T-helper 2 cell treated with Interferon-gamma antibody and Interleukin-4, amounts not matched to agents 5 μg/mL and 100 μg/mL, for 36 hours (primary cell): ENCODE measurements at places on chromosomes 3 and 15.

DNA sequence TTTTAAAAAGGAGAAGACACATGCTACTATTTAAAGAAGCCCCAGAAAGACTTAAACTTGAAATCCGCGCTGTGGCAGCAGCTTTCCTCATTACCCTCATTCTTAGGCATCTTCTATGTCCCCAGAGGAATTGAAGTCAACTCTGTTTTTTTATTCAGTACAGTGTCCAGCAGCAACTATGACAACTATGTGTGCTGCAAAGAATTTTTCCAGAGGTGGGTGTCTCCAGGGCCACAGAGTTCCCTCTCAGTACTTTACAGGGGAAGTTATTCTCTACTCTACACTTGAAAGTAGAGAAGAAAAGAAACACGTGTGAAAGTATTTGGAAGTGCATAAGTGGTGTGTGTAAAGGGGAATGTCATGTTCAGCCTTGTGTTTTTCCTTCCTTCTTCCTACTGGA is 32.0 kb downstream of the GATM start:
- DNase-seq: no peak

DNA sequence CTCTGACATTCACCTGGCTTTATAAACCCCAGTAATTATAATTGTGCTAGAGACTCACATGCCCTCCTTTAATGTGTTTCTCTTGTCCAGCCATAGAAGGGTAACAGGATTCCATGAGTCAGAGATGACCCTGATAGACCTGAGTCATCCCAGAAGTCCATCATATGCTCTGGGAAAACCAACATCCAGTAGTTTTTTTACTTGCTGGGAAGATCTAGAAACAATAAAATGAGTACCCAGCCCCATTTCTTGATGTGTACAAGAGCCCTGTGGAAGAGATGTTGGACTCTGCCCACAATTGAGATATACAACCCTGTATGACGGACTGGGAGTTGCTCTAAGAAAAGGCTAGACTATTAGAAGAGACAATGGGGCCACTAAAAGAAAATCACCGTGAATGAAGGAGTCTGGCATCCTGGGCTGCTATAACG is 22.4 kb upstream of the THUMPD3 start:
- DNase-seq: no peak

GRCh38 chr3:57160076-57160764 is 4.9 kb downstream of the IL17RD start:
- no peak for DNase-seq

DNA sequence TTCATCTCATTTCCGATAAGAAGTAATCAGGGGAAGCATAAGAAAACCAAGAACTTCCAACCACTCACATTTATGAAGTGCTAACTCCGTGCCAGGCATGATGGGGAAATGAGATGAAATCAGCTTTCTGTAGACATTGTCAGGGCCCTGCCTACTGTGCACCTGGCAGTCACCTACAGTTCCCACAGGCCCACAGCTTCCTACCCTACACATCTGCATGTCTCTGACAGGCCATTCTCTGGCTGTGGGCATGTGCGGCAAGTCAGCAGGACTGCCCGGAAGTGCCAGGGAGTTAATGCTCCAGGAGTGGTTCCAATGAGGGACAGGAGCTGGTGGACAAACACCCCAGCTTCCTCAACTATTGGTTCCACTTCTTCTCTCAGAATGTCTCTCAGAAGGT is 24.3 kb downstream of the EIF1B start:
- no peak for DNase-seq

DNA sequence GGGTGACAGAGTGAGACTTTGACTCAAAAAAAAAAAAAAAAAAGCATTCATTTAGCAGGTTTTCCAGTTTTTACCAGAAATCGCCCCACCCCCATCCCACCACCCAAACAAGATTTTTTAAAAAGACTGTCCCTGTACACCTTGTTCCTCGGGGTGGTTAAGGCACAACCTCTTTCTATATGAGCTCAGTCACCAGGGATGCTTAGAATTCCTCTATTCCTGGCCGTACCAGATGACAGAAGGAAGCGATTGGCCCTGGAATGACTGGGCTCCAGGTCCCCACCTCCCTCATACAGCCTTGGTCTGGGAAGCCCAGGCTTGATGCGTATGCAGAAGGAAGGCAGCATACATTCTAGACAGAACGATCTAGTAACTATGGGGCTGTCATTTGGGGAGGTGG is 25.6 kb downstream of the IDH2 start:
- DNase-seq: no peak

DNA sequence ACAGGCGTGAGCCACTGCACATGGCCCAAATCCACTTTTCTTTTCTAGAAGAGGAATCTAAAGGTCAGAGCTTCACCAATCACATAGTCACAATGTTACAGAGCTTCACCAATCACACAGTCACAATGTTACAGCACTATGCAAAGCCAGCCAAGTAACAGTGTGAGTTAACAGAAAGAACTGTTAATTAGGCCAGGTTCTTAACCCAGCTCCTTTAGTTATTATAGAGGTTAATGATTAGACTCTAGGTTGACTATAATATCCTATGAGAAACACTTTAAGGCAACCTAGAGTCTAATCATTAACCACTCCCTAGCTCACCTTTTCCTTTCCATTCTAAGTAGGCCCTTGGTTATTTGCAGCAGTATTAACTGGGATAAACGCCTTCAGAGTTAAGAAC is 54.0 kb downstream of the TASOR start:
- DNase-seq: no peak

GRCh38 chr3:185825006-185825638 is at the start of gene IGF2BP2:
TSS of gene IGF2BP2 (minus strand) at chr3:185825042. CDS start at chr3:185824960, 82 bp downstream.
- DNase-seq: peak; percentile 55

GRCh38 chr3:156358232-156358631 is 196.7 kb downstream of the SSR3 start:
- no peak for DNase-seq

DNA sequence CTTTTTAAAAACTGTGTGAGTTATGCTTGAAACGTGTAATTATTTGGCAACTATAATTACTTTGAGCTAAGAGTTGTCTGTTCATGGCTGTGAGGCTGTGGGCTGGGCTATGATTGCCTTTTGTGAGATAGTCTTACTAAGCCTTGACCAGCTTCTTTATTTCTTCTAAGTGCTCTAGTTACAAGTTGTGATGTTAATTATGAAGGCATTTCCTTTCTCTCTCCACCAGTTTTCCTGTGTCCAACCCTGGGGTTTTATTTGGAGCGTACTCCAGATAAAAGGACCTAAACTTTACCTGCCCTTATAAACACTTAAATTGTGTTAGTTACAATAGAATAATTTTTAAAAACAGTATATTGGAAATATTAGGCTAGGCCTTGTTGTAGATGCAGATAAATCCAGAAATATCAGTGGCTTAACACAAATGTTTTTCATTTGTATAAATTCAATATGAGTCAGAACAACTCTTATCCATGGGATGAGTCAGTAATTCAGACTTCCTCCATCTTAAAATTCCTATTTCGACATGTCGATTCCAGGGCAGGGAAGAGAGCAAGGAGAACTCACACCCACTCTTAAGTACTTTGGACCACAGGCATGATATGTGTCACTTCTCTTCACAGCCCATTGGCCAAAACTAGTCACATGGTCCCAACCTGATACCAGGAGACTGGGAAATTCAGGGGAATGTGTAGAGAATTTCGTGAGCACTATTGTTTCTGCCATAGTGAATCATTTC is 17.0 kb downstream of the TMEM62 start:
- no peak for DNase-seq

DNA sequence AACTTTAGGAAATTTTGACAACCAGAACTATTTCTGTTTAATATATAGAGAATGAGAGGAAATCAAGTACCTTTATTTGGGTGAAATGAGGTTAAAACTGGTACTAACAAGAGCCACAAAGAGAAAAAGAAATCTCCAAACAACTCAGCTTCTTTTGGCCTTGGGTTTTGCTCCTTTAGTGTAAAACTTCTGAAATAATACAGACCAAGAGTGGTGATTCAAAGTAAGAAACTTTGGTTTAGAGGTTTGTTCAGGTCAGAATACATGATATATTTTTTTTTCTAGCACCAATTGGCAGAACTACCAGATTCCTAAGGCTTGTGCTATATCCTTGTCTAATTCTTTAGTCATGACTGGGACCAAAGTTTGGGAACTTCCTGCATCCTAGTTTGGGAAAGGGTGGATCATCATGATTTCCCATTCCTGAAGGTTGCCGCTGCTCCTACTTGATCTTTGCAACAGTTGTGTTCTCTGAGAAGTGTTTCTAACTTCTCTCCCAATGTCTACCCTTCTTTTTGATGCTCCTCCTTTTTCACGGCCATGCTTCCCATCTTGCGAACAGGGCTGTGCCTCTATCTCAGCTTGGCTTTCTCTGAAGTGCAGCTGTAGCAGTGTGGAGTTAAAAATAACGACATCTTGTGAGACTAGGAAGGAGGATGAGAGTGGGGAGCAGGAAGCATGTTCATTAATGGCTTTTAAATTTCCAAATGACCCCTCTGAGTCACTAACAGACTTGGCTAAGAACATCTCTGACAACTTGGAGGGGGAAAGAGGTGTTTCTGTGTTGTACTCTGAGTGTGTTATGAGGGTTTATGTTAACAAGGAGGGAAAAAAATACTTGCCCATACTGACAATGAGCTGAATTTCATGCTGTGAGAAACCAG is 87.7 kb downstream of the KCNAB1 start:
- DNase-seq: no peak

DNA sequence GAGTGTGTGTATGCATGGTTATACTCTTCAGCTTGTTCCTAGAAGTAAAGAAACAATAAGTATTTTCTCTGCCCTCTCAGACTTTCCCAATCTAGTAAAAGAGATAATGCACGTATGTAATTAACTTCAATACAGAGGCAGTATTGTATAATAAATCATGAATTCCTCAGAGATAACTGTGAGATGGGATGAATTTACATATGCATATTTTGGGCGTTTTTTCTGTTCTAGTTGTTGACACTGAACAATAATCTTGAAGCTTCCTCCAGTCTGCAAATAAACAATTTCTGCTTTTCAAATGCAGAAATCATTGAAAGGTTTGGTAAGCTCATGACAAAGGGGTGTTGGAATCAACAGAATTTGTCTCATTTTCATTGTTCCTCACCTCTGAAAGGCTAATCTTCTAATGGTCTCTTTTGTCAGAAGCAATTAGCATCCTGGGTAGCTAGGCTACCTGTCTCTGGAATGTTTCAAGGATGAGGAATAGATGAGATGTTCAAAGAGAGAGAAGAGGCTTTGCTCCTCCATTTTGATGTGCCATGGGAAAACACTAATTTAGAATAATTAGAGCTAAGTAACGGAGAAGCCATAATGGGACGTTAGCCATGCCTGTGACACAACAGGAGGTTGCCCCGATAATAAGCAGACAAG is 43.3 kb upstream of the SIAH2 start:
- DNase-seq: no peak

GRCh38 chr15:62482785-62483429 is 317.8 kb upstream of the C2CD4B start:
- DNase-seq: peak; percentile 7

GRCh38 chr15:34119291-34119690 is 17.4 kb downstream of the PGBD4 start:
- DNase-seq: no peak

GRCh38 chr3:23806534-23807423 is 1.0 kb downstream of the UBE2E1 start:
- DNase-seq: no peak

DNA sequence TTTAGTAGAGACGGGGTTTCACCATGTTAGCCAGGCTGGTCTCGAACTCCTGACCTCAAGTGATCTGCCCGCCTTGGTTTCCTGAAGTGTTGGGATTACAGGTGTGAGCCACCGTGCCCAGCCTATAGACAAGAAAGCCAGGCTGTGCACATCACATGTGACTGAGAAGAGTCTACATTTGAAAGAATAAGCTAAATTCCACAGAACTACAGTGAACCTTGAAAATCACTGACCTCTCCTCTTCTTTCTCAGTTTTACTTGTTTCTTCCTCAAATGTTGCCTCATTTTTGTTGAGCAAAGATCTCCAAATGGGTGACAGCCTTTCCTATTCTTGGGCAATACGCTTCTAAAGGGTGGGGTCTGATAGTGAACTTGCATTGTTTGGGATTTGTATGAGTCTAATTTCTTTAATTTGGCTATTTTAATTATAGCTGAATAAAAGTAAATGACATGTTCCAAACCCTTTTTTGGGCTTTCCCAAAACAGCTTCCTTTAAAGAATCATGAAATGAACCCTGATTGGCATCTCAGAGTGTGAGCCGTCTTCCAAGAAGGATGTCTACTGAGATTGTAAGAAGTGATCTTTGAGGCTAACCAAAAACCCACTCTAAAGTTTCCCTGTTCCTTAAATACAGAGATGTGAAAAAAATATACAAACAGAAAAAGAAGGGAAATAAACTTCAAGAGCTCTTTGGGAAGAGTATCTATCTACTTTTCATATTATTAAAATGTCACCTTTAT is 21.6 kb upstream of the SPTBN5 start:
- no peak for DNase-seq

- no peak for DNase-seq
Measured at GRCh38 chr3:186471771-186472170, 72.4 kb downstream of the CRYGS start.

- DNase-seq: no peak
Measured at GRCh38 chr3:57150113-57150581, 15.0 kb downstream of the IL17RD start.

- no peak for DNase-seq
Measured at GRCh38 chr3:2771193-2771592, 339.0 kb downstream of the IL5RA start.

DNA sequence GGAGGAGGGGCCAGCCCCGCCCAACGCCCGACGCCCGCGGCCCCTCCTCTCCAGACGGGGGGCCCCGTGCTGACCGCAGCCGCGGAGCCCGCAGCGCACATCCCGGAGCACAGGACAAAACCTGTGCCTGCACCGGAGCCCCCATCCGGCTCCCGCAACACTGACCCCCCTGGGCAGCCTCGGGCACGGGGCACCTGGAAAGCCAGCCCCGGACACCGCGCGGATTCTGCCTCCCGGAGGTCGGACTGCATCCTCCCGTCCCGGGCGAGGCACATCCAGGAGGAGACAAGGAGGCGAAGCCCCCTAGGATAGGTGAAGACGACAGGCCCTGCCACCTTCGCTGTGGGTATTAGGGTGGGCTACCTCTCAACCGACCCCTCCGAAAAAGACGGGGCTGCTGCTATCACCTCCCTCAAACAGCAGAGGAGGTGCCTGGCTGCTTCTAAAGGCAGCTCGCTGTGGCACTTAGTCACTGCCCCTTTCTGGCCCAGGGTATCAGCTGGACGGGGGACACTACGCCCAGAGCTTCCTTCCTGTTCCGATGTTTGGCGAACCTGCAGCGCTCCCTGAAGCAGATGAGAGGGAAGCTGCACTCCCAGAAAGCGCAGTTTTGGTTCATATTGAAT is 10.6 kb downstream of the XXYLT1 start:
- peak; percentile 17 for DNase-seq

- DNase-seq: no peak
Measured at GRCh38 chr15:69675731-69676130, 223.1 kb downstream of the RPLP1 start.

DNA sequence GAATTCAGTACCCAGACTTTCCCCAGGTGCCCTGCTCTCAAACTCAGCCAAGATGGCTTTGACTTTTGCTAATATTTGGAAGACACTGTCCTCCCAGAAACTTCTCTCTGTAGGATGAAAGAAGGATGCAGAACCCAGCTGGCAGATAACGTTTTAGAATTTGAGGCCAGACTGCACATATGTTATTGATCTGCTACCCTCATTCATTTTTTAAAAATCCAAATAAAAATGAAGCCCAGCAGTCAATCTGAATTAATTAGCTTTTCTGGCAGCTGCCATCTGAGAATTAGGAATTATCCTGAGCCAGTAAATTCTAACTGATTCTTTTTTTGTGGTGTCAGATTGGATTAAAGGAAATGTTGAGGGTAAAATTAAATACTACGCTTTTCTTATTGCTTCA is 236.6 kb downstream of the PLCL2 start:
- DNase-seq: no peak

GRCh38 chr15:72797338-72797689 is 13.8 kb upstream of the ADPGK start:
- DNase-seq: no peak
